Stimulated activated CD4-positive, alpha-beta T cell treated with anti-CD3 and anti-CD28 coated beads, Interleukin-1b, Interleukin-23, amount 100 ng/mL, for 1 hour (primary cell): ENCODE measurements at places on chromosomes 6 and 20.

GRCh38 chr20:19212821-19213502 lies 520 bp downstream of the SLC24A3 start:
- DNase-seq: no peak

GRCh38 chr20:4064144-4064909 lies 49.0 kb upstream of the RNF24 start:
- DNase-seq: no peak

- no peak for DNase-seq
Observed at GRCh38 chr6:167866642-167867041, 39.9 kb downstream of the AFDN start.

DNA sequence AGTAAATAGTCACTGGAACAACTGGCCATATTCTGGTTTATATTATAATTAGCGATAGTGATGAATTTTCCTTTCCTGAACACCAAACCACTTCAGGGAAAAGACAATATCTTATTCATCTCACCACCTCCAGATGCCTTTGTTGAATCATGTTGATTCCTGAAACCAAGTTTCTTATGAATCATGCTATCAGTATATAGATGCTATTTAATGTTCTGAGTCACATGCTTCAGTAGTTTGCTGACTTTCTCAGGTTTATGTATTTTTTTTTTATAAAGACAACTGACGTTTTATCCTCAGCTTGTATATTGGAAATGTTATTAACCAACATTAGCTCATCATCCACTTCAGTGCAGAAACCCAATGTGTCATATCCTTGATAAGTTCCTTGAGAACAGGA lies 710.2 kb upstream of the POU3F2 start:
- no peak for DNase-seq

- DNase-seq: no peak
Observed at GRCh38 chr6:9121549-9121948, 686.2 kb upstream of the SLC35B3 start.

DNA sequence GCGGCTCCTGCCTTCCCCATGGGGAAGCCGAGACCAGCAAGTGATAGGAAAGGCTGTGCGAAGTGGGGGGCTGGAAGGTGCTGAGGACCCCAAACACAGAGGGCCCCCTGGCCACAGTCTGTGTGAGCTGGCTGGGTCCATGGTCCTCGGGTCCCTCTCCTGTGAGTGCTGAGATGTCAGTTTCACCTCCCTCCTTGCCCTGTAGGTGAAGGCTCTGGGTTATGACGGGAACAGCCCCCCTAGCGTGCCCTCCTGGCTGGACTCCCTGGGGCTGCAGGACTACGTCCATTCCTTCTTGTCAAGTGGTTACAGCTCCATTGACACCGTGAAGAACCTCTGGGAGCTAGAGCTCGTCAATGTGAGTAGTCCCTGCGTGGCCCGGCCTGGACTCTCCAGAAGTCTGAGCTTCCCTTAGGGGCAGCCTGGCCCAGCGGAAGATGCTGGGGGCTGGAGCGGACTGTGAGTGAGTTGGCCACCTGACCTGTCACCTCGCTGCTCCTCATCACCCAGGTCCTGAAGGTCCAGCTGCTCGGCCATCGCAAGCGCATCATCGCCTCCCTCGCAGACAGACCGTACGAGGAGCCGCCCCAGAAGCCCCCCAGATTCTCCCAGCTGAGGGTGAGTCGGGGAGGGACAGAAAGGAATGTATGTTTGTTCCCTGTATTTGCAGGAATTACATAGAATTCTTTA lies 61.7 kb downstream of the TCP11 start:
- no peak for DNase-seq

DNA sequence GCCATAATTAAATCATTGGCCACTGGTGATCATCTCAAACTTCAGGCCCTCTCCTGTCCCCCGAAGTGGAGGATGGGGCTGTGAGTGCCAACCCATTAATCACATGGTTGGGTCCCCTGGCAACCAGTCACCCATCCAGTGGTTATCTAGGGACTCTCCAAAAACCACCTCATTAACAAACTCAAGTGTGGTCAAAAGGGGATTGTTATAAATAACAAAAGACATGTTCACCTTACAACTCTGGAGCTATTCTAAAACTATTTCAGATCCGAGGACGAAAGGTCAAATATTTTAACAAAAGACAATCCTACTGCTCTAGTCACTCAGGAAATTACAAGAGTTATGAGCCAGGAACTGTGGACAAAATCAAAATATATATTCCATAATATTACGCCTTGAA lies 95.5 kb upstream of the PRND start:
- DNase-seq: no peak

DNA sequence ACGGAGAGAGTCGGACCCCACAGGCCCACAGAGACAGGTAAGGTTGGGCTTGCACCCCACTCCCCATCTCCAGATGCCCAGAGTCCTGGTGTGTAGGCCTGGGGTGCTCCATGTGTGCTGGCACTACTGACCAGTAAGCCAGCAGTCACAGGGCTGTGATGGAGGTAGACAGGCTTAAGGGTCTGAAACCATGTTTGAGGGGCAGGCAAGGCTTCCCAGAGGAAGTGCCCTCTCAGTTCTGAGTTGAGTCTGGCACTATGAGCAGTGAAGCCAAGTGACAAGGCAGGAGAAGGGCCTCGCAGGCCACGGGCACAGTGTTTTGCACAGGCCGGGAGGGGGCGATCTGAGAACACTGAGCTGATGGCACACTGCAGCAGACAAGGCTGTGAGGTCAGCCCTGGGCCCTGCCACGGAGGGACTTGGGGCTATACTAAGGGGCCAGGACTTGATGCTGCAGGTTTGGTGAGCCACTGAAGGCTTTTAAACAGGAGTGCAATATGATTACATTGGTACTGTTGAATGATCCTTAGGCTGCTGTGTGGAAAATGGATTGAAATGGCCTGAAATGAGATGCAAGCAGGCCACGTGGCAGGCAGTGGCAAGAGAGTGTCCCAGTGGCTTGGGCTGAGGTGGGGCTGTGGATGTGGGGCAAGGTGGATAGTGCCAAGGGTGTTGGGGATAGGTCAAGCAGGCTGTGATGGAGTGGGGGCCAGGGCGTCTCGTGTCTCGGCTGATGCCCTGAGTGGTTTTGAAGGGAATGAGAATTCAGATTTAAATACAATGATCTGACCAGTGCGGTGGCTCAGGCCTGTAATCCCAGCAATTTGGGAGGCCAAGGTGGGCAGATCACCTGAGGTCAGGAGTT lies 20.3 kb downstream of the TTBK1 start:
- peak; percentile 50 for DNase-seq

DNA sequence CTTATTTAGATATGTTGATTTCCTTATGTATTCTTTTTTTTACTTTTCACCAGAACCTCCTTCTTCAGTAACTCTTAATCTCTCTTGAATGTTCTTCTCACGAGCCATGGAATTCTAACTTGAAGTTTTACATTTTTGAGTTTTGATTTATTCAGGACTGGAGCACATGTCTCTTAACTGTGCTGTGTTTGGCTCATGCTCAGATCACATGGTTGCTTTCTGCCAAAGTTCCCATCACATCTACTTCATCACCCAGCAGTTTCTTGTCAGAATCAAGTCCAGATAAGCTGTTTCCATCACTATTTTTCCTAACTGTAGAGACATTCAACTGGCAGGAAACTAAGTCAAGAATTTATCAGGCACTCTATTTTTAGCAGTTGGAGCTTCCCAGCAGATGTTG lies 31.7 kb downstream of the SLC35A1 start:
- DNase-seq: no peak

GRCh38 chr6:1622851-1623768 lies 13.4 kb downstream of the FOXC1 start:
- no peak for DNase-seq

DNA sequence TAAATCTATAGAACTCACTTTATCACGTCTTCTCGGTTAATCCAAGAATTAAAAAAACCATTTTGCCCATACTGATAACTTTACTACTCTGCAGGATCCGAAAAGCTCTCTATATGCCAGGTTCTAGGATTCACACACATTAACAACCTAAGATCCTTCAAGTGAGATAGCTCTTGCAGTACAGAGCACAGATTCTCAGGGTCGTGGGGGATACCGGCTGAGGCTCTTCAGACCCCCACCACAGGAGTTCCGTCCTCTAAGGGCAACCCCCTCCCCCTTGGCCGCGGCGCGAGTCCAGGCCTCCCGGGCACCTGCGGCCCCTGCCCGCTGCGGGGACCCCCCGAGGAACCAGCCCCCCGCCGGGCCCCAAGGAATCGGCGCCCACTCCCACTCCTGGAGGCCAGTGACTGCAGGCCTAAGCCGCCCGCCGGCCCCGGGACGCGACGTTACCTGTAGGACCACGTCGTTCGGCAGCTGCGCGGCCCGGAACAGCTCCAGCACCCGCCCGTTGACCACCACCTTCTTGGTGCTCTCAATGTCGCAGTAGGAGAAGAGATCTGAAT lies 892 bp downstream of the REPS1 start:
- no peak for DNase-seq

- no peak for DNase-seq
Observed at GRCh38 chr20:59170406-59171349, 7.1 kb downstream of the ZNF831 start.

DNA sequence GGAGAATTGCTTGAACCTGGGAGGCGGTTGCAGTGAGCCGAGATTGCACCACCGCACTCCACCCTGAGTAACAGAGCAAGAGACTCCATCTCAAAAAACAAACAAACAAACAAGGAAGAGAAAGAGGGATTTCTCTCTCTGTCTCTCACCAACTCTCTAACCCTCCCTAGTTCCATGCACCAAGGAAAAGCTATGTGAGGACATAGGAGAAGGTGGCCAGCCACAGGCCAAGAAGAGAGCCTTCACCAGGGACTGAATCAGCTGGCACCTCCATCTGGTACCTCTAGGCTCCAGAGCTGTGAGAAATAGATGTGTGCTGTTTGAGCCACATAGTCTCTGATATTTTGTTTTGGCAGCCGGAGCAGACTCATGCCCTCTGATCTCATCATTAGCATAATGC lies 9.0 kb upstream of the FAM110A start:
- no peak for DNase-seq

DNA sequence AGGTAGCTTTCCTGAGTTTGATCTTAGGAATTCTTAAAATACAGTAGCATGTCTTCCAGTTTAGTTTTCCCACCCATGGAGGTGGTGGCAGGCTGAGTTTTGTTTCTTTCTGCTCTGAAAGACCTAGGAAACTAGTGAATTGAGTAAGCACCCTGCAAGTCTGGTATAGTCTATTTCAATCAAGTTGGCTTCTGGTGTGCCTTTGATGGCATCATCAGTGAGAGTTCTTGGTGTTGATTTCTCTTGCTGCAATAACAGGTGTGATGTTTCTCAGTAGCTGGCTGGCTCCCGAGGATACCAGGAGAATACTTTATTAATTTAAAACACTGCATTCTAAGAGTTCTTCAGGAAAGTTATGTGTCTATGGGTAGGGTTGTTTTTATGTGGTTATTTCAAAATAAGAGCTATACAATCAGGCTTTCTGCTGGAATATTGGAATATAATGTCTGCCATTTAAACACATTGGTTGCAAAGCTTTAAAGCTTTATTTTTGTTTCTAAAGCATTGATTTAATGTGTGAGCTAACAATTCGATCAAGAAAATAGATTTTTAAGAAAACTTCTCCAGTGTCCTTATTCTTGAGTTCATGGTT lies 19.0 kb downstream of the VAPB start:
- no peak for DNase-seq

GRCh38 chr6:143375022-143375585 lies 75.4 kb downstream of the ADAT2 start:
- no peak for DNase-seq

DNA sequence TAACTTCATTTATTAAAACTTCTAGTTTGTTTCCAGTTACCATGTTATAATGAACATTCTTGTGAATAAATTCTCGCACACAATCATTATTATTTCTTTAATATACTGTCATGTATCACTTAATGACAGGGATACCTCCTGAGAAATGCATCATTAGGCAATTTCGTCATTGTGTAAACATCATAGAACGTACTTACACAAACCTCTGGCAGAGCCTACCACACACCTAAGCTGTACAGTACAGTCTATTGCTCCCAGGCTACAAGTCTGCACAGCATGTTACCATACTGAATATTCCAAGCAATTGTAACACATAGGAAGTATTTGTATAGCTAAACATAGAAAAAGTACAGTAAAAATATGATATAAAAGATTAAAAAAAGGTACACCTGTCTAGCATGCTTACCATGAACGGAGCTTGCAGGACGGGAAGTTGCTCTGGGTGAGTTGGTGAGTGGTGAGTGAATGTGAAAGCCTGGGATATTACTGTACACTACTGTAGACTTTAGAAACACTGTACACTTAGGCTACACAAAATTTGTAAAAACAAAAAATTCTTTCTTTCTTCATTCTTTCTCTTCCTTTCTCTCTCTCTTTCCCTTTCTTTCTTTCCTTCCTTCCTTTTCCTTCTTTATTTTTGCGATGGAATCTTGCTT lies 268.2 kb upstream of the SOX4 start:
- no peak for DNase-seq
